H9 (cell line): ENCODE measurements at places on chromosomes 6 and 20.

DNA sequence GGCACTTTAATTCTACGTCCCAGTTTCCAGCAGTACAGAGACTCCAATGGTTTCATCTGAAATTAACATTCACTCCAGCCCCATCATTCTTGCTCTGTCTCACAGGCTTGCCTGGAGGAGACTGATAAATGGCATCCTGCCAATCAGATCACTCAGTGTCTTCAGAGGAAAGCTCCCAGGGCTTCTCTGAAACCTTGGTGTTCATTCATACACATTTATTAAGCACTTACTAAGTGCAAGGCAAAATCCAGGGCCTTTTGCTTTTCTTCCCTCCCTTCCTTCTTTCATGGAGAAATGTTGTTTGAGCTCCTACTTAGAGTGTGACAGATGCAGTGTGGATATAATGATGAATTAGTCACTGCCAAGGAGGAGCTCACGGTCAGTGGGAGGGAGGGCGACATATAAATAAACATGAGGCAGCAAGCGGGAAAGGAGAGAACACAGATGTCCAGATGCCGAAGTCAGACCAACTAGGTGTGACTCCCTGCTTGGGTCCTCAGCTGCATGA is 106.7 kb upstream of the DTNBP1 start:
- H3K27me3 ChIP-seq: no peaks in the 10 kb centered on the region
- no peaks in the 10 kb centered on the region for H3K4me1 ChIP-seq
- no peak for DNase-seq
- no peaks in the 10 kb centered on the region for H3K36me3 ChIP-seq

DNA sequence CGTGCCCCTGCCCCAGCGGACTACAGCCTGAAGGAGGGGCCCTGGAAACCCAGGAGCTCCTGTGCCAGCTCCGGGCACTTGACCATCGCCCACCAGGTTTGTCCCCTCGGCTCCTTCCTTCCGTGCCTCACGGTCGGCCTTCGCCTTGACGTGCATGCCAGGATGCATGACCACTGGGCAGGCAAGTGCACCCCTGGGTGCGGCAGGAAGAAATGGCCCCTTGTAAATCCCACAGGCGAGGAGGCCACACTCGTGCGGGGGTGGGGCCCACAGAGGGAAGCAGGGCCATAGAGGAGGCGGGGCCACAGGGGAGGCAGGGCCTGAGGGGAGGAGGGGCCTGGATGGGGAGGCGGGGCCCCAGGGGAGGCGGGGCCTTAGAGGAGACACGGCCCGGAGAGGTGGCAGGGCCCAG is 81.7 kb downstream of the YTHDF1 start:
- peaks cover 4% of the 10 kb centered on the region; the same call in 1 of the 2 replicates for H3K4me1 ChIP-seq
- H3K4me3 ChIP-seq: no peak overlapping the region
- H3K27me3 ChIP-seq: no peaks in the 10 kb centered on the region; the same call in 1 of the 2 replicates
- H3K27ac ChIP-seq: no peak overlapping the region
- peak; percentile 68 for DNase-seq

GRCh38 chr6:41942067-41942851 is 651 bp upstream of the CCND3 start:
- H3K27ac ChIP-seq: no peak overlapping the region
- H3K36me3 ChIP-seq: no peaks in the 10 kb centered on the region; the same call in 1 of the 3 replicates
- no peak for DNase-seq
- H3K27me3 ChIP-seq: no peaks in the 10 kb centered on the region
- H3K4me3 ChIP-seq: peak overlapping the region; percentile 84

- no peak for DNase-seq
- H3K27me3 ChIP-seq: no peaks in the 10 kb centered on the region
- no peaks in the 10 kb centered on the region for H3K4me1 ChIP-seq
- H3K4me3 ChIP-seq: no peak overlapping the region
Measured at GRCh38 chr6:17865243-17865642, 122.2 kb downstream of the KIF13A start.

DNA sequence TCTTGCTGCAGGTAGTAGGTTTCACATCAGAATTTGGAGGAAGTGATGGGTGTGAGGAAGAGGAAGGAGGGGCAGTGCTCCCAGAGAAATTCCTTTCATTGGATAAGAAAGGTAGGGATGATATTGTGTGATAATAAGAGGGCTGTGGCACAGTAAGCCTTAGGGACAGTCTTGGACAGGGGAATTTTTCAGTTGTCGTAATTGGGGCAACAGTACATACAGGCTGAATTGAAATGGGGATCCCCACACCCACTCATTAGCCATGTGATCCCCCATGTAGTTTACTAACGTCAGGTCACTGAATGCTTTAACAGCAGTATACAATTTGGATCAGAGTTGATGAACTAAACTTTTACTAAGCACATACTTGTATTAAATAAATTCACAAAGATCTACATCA is 79.4 kb downstream of the FOXO3 start:
- no peak overlapping the region for H3K27ac ChIP-seq
- no peaks in the 10 kb centered on the region for H3K27me3 ChIP-seq
- no peak overlapping the region for H3K4me3 ChIP-seq

GRCh38 chr20:48826883-48827771 is 672 bp downstream of the PREX1 start:
- peaks cover 17% of the 10 kb centered on the region for H3K27me3 ChIP-seq
- no peaks in the 10 kb centered on the region for H3K36me3 ChIP-seq
- DNase-seq: peak; percentile 54
- H3K4me3 ChIP-seq: peak overlapping the region; percentile 77
- H3K4me1 ChIP-seq: no peaks in the 10 kb centered on the region
